ENCODE measurements at places on chromosomes 16 and 17.

GRCh38 chr16:82071421-82071820 lies 36.4 kb downstream of the HSD17B2 start:
- no peak for DNase-seq

DNA sequence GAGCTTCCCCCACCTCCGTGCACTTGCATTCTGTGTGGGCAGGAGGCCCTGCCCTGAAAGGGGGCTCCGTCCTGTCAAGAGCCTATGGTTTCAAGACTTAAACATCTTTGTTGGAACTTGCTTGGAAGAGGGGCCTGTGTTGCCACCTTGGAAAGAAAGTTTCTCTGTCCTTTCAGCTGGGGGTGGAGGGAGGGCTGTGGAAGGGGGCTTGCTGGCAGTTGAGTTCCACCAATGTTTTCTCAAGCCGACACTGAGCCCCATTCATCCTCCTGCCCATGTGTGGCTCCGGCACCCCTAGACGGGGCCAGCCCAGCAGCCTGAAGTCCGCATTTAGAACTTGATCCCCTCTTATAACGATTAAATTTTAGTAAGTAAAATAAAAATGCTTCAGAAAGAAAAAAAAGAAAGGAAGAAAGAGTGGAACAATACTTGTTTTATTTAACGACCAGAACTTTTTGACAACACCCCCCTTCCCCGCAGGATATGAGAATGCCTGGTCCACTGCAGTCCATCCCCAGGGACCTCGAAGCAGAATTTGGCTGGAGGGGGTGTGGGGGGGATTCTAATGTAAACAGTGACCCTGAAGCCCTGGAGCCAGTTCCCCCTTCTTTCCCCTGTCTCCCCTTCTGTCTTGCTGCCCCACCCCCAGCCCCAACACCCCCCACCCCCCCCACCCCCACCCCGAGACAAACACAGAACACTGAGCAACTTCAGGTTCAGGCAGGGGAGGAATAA lies 26.9 kb upstream of the CLEC18A start:
- peak; percentile 52 for DNase-seq

GRCh38 chr16:16062023-16062937 lies 112.9 kb downstream of the ABCC1 start:
- no peak for DNase-seq

GRCh38 chr16:10878644-10879501 lies 1.9 kb downstream of the CIITA start:
- DNase-seq, result no peak

GRCh38 chr17:75980188-75981018 lies 1.4 kb downstream of the TEN1 start:
- no peak for DNase-seq

DNA sequence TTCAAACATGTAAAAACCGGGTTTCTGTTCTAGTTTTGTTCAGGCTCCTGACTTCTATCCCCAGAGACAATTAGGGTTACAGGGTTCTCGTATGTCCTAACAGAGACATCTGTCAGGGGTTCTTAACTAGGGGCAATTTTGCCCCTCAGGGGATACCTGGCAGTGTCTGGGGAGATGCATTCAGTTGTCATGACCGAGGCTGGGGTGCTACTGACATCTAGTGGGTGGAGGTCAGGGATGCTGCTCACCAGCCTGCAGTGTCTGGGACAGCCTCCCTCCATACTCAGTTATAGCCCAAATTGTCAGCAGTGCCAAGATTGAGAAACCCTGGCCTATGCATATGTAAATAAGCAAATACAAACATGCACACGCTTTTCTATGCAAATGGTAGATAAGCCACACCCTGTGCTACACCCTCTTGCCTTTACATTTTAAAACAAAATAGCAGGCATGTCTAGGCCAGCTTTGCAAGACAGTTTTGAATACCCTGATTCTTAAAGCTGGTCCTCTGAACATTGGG lies 37.4 kb downstream of the CLEC16A start:
- no peak for DNase-seq

DNA sequence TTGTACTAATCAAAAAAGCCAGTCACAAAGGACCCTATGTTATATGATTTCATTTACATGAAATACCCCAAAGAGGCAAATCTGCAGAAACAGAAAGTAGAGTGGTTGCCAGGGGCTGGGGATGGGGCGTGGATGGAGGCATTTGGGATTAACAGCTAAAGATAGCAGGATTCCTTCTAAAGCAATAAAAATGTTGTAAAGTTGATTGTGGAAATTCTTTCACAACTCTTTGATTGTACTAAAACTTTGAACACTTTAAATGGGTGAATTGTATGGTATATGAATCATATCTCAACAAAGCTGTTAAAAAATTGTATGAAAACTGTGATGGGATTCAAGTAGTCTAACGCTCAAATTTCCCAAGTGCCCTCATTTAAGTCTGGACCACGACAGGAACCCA lies 630.8 kb downstream of the MAF start:
- DNase-seq, result no peak

- DNase-seq, result peak; percentile 34
Measured at GRCh38 chr16:72997141-72997542, 50.8 kb downstream of the ZFHX3 start.

- DNase-seq, result peak; percentile 69
Measured at GRCh38 chr16:68645494-68646388, 631 bp downstream of the CDH3 start.

GRCh38 chr16:72944757-72945485 lies 103.0 kb downstream of the ZFHX3 start:
- DNase-seq, result no peak

GRCh38 chr17:76419576-76420260 lies 33.2 kb downstream of the UBE2O start:
- no peak for DNase-seq

GRCh38 chr16:73086108-73086507 lies 38.2 kb upstream of the ZFHX3 start:
- no peak for DNase-seq

DNA sequence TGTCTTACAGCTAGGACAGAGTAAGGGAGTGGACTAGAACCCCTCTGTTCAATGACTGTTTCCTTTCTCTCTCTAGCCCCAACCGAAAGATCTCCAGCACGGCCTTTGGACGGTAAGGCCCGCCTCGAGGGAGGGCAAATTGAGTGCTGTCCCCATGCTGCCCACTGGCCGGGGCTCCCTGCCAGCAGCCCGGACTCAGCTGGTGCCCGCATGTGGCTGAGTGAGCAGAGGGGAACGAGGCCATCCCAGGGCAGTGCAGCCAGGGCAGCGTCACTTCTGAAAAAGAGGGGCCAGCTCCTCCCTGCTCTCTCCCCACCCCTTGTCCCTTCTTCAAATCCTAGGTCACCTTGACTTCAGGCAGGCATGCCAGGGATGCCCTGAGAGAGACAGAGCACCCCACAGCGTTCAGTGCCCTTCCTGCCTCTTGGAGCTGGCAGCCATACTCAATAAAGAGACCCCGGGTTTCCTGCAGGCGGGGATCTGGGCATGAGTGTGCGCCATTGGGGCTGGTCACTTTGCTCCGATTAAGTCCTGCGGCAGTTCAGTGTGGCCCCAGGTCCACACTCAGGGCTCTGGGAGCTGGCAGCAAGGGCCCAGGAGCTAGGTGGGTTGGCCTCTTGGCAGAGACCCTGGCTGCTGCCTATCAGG lies 130.9 kb downstream of the RAB11FIP4 start:
- no peak for DNase-seq

DNA sequence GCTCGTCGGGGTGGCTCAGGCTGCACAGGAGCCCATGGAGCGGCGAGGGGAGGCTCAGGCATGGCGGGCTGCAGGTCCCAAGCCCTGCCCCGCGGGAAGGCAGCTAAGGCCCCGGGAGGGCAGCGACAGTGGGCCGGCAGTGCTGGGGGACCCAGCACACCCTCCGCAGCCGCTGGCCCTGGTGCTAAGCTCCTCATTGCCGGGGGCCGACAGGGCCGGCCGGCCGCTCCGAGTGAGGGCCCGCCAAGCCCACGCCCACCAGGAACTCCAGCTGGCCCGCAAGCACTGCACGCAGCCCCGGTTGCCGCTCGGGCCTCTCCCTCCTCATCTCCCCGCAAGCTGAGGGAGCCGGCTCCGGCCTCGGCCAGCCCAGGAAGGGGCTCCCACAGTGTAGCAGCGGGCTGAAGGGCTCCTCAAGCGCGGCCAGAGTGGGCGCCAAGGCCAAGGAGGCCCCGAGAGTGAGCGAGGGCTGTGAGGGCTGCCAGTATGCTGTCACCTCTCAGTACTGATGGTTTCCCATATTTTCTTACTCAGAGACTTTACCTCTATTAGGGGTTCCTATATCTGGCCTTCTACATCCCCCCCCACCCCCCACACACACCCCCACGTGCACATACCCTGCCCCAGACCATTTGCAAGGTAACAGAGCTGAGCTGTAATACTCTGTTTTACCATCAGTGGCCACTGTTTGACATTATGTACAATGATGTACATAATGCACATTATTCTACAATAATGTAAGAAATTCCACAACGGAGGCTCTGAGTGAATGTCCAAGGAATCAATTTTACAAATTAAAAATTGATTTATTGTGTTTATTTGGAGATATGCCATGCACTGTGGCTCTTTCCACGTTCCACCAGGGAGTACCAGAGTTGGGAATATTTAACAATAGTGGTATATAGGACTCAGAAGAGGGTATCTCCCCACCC lies 3.7 kb upstream of the VAT1L start:
- no peak for DNase-seq

- peak; percentile 88 for DNase-seq
Measured at GRCh38 chr17:40345161-40345993, 19.2 kb downstream of the GJD3 start.

GRCh38 chr17:75009139-75009724 lies 3.2 kb upstream of the MRPL58 start:
- peak; percentile 5 for DNase-seq

- peak; percentile 81 for DNase-seq
Measured at GRCh38 chr17:16428098-16428882, 12.9 kb downstream of the TRPV2 start.

DNA sequence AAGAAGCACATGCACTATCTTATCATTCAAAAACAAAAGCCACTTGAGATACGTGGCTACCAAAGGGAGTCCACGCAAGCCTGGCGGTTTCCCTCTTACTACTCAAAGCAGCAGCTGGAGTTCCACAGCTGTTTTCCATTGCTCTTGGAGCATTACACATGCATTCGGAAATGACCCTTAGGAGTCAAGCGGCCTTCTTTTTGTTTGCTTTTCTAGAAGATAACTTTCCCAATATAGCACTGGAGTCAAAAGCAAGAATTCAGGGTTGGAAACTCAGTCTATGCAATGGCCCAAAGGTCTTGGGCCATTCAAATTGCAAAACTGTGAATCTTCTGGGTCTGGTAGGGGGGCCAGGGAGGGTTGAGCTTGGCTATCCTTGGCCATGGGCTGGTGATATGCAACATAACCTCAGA lies 97.8 kb upstream of the MAF start:
- DNase-seq, result no peak

DNA sequence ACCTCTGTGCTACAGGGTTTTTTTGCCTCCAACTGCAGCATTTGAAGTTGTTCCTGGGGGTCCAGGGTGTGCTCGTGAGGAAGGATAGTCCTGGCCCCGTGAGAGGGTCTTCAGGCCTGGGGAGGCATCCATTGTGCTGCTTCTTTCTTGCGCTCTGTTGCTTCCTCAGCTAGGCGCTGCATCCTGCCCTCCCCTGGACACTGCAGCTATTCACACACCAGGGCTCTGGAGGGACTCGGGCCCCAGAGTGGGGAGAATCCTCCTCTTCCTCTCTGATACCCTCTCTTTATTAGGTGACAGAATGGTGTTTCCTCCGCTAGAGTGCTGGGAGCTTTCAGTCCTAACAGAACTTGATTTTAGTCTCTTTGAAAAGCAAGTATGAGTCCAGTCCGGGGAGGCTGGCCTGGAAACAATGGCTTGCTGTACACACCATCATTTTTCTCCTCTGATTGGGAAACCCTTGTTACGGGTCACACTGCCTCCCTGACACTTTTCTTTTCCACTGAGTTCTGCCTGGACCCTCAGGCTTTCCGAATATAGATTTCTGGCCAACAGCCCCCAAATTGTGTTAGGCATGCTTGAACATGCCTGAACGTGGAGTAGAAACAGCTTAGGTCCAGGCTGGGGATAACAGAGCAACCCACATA lies 81.4 kb upstream of the ELAC2 start:
- DNase-seq, result no peak

DNA sequence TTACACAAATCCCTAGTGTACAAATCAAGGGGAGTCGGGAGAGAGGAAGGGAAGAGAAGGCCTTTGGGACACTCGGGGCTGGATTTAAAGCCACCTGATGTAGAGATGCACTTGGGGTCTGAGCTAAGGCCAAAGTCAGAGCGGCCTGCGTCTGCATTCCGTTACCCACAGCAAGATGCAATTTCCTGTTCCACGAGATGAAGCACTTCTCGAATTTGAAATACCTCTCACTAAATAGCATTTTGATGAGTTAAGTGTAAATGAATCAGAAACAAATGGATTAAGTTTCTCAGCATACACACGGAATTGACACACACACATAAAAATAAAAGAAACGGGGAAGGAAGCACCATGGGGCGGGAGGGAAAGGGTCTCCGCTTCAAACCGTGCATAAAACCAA lies 386.0 kb downstream of the SOX9 start:
- DNase-seq, result no peak

DNA sequence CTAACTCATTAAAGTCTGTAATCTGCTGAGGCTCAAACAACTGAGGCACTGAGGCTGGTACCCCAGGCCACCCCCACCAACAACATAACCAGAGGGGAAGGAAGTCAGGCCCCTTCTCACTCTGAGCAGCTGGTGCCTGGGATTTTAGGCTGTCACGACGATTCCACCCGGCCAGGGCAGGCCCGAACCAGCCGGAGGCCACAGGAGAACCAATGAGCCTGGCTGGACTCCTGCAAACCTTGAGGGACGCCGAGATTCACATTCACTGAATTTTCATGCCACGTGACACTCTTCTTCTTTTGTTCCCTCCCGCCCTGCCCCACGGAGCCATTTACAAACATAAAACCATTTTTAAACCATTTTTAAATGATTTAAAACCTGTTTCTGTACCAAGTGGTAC lies 48.1 kb downstream of the RPH3AL start:
- DNase-seq, result peak; percentile 70

DNA sequence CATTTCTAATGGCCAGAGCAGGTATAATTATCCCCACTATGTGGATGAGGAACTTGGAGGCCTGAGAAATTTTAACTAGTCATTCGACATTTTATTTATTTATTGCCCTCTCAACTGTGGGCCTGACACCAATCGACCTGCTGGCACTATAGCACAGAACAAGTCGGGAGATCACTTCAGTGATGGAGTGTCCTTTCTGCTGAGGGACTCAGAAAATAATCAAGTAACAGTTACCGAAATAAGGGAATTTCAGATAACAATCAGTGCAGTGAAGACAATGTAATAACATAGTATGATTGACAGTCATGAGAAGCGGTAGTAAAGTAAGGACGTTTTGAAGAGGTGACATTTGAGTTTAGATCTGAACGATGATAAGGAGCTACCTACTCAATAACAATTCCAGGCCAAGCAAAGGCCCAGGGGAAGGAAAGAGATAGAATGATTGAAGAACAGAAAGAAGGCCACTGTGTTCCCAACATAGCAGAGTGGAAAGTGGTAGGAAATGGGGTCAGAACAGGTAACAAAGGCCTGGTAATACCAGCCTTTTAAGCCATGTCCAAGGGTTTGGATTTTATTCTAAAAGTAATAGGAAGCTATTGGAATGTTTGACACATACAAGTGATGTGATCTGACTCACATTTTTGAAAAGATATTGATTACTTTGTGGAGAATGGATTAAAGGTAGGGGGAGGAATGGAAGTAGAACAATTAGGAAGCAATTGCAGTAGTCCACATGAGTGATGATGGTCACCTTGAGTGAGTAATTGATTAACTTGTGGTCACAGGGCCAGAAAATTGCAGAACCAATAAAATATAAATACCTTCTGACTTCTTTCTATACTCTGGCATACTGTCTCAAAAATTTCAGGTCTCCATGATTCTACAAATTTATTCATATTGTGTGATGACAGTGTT lies 1.4 kb downstream of the STXBP4 start:
- no peak for DNase-seq
